ENCODE measurements at places on chromosomes 13 and 19.

DNA sequence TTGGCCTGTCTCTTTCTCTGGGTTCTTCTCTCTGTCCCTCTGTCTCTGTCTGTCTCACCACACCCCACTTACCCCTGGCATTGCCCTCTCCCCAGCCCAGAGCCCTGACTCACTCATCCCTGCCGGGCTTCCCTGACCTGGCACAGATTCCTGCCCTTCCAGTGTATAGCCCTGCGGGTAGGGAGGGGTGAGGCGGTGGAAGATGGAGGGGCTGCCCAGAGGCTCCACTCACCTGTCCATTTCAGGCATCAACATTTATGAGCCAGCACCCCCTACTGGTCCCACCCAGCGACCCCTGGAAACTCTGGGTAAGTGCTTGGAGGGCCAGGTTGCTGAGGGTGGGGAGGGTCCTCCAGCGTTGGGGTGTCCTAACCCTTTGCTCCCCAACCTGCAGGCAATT lies 1.0 kb downstream of the NCCRP1 start:
- DNase-seq = no peak

DNA sequence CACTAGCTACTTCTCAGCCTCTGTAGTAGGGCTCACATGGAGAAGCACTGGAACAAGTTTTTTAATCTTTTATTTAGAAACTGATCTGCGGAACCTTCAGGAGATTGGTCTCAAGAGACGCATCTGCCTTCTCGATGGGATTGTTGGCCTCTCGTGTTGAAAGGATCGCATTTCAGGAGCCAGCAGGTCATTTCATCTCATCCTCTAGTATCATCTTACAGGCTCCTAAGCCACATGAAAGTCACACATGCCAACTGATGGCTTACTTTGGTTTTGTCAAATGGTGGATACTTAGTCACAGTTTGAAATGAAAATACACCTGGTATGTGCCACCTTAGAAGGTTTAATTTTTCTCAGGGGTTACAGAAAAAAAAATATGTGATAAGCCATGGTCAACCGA lies 1703.6 kb downstream of the EFNB2 start:
- DNase-seq = no peak

GRCh38 chr19:33231511-33231910 lies 5.9 kb upstream of the SLC7A10 start:
- no peak for DNase-seq

- no peak for DNase-seq
These were observed 8.6 kb downstream of the C19orf25 start for GRCh38 chr19:1470305-1471009.

GRCh38 chr13:89786531-89786930 lies 1561.0 kb upstream of the MIR17HG start:
- DNase-seq = no peak

DNA sequence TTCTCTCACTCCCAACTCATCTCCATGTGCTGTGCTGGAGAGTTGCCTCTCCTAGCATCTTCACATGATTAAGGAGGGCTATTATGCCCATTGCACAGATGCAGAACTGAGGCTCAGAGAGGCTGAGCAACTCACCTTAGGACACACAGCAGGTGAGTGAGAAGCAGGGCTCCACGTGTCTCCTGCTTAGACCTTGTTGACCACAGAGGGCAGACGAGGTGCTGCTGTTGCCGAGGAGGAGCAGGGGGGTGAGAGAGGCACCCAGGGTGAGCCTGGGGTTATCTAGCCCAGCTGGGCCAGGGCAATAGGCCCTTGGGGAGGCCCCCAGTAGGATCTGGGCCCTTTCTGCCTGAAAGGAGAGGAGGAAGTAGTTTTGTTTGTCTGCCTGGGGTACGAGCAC lies 2.4 kb upstream of the HSH2D start:
- no peak for DNase-seq

- no peak for DNase-seq
These were observed 167.5 kb upstream of the UBL3 start for GRCh38 chr13:30017880-30018279.

DNA sequence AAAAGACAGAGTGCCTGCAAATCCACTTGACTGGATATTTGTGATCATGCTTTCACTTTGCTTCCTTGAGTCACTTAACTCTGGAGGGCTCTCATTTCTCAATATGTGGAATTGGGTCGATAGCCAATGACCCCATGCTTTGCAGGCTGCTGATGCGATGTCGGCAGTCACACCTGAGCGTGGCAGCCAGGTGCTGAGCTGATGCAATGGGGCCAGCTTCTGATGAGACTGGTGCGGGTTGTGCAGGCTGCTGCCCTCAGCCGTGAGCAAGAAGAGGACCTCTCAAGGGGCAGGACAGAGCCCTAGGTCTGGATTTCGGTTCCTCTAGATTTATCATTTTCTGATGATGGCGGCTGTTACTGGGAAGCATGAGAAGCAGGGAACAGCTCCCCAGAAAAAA lies 334.1 kb downstream of the TEX29 start:
- DNase-seq = no peak

DNA sequence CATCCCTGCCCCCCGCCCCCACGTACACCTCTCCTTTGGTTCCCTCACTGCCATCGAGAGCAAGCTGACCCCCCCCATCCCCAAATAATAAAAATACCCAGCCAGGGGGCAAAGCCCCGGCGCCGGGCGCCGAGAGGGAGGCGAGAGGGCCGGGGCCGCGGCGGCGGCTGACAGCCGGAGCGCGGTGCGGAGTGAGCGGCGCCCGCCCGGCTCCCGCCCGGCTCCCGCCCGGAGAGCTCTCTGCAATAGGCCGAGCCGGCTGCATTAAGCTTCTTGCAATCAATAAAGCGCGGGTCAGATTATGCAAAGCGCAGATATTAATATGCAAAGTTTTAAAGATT lies 40.9 kb downstream of the DEDD2 start:
- DNase-seq = no peak

DNA sequence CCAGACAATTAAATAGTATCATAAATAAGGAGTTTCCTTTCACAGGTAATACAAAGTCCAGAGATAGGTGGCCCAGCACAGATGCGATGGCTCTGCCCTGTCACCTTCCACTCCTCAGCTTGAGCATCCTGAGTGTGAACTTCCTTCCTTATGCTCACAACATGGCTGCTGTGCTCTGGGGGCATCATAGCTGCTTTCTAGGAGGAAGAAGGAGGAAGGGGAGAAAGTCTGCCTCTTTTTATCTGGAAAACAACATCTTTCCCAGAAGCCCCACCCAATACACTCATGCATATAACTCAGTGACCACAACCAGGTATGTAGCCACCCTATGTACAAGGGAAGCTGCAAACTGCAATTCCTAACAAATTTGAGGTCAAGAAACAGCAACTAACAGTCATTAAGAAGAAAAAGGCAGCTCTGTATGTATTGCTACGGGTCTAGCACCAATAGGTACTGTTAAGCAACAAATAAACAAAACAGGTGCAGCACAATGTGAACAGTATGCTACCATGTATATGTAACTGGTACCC lies 201.2 kb upstream of the UBL3 start:
- no peak for DNase-seq

- DNase-seq = peak; percentile 62
These were observed 229.3 kb upstream of the EDNRB start for GRCh38 chr13:78147905-78148304.

GRCh38 chr13:29849731-29850212 lies 645 bp downstream of the UBL3 start:
- DNase-seq = no peak

- DNase-seq = no peak
These were observed 1.1 kb upstream of the NR2F6 start for GRCh38 chr19:17246681-17247425.

DNA sequence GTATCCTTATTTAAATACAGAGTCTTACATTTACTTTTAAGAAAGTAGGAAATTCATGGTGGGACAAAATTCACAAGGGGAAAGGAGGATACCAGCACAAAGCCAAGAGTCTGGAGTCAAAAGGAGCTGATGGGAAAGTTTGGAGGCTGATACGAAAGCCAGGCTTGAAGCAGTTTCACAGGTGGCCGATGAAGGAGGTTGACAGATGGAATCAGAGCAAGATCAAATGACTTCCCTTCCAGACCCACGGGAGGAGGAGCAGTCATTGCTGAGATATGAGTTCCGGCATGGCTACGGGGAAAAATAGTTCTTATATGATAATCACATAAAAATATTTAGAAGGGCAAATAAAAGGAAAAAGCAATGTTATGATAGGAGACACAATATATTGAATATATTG lies 65.0 kb downstream of the DGKH start:
- no peak for DNase-seq
